Left kidney (tissue), 8 donors: ENCODE measurements at places on chromosomes 5 and 9. TPM values are rescaled to one million over a fixed set of nuclear protein-coding genes. Genes with fewer than 3 reads are reported as not detected.
A peak's percentile ranks its signal among the peaks of the same experiment; 100 is the strongest.

DNA sequence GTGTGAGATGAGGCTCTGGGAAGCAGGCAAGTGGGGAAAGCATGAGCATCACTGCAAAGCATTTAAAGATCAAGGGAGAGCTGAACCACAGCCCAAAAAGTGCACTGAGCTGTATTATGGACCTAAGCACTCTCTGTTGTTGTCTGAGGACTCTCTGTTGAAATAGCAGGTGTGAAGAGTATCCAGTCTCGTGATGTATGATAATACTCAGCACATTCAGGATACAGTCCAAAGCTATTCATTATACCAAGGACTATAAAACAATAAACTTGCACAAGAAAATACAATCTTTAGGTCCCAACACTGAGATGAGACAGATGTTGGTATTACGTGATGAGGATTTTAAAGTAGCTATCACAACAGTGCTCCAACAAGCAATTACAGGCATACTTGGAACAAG lies 97.5 kb upstream of the IGFBPL1 start:
- no peak for DNase-seq

DNA sequence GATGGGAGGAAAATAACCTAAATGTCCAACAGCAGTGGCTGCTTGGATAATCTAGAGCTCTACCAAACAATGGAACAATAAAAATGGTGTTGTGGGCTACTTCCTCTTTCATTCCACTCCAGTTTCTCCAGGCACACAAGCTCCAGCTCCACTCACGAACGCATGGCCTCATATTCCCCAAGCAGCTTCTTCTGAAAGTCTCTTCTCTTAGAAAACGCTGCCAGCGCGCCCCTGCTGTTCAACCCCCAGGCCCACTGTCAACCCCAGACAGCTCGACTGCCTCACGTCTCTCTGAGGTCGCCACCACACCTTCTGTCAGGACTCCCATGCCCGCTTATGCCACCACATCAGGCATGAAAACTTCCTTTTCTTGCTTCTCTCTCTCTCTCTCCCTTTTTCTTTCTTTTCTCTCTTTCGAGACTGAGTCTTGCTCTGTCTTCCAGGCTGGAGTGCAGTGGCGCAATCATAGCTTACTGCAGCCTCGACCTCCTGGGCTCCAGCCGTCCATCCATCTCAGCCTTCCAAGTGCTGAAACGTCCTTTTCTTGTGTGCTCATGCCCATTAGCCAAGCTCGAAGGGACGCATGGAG lies 16.2 kb downstream of the OR2V2 start:
- no peak for DNase-seq

- DNase-seq: peak; percentile 55
Observed at GRCh38 chr5:42121401-42121800, 196.3 kb downstream of the FBXO4 start.

DNA sequence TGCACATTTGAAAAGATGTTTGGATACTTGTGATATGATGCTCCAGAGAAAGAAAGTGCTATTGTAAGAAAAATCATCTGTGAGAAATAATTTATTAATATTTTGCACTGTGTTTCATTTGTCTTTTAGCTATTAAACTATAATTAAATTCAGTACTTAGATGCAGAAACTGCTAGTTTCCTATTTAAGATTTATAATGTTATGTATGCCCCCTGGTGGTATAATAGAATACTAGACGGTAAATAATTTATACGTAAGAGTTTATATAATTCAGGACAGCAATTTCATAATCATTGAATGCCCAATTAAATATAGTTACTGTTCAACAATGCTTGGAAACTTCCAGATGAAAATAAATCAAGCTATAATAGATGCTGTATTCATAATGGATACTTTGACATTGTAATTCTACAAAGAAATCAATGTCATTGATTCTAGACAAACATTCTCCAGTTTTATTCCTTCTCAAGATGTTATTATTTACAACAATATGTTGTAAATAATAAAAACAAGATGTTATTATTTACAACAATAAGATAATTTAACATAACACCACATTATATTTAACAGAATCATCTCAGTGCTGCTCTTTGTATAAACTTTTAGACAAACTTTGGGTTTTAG lies 101.0 kb downstream of the TMEM232 start:
- DNase-seq: peak; percentile 35

GRCh38 chr5:130002183-130002582 lies 97.9 kb downstream of the CHSY3 start:
- DNase-seq: no peak

GRCh38 chr5:171116719-171117118 lies 192.3 kb upstream of the TLX3 start:
- no peak for DNase-seq

DNA sequence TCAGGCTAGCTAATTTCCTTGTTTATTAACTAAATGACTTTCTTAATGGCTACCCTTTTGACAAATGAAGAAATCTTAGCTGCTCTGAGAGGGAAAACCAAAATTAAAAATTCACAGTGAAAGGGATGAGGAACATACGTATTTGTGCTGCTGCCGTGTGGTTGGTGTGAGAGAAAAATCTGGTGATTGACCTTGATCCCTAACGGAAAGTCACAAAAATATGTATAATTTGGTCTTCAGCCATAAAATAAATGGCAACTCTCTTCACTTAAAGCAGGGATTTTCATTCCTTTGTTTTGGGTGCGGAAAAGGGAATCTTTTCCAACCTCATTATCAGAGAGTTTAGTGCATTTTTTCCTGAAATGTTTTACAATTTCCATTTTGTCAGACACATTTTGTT lies 40.4 kb downstream of the PAM start:
- no peak for DNase-seq

- DNase-seq: no peak
Observed at GRCh38 chr5:124252191-124252638, 494.2 kb downstream of the ZNF608 start.

DNA sequence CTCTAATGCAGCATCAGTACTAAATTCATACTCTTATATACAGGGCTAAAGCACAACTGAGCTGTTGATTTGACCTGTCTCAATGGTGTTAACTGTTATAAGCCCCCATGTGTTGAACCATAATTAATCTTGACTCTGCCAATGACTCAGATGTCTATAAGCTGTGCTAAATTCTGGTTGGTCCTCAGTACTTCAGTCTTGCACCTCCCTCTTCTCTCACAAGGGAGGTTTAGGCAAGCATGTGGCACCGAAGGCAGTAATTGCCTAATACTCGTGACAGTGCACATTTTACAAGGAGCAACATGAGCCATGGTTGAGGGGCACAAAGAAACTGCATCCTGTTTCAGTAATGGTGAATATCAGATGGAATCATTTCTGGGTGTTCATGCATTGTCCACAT lies 255.9 kb downstream of the TRPM3 start:
- no peak for DNase-seq

Gene ZNF300
- 53.0 TPM for polyA plus RNA-seq

Gene TMEM174
- 20.1 TPM for polyA plus RNA-seq

Gene TMEM252
- 7.7 TPM for polyA plus RNA-seq
